Esophagus squamous epithelium (tissue), 5 donors: ENCODE measurements at places on chromosomes 13 and 19. TPM values are rescaled to one million over a fixed set of nuclear protein-coding genes. Genes with fewer than 3 reads are reported as not detected.

DNA sequence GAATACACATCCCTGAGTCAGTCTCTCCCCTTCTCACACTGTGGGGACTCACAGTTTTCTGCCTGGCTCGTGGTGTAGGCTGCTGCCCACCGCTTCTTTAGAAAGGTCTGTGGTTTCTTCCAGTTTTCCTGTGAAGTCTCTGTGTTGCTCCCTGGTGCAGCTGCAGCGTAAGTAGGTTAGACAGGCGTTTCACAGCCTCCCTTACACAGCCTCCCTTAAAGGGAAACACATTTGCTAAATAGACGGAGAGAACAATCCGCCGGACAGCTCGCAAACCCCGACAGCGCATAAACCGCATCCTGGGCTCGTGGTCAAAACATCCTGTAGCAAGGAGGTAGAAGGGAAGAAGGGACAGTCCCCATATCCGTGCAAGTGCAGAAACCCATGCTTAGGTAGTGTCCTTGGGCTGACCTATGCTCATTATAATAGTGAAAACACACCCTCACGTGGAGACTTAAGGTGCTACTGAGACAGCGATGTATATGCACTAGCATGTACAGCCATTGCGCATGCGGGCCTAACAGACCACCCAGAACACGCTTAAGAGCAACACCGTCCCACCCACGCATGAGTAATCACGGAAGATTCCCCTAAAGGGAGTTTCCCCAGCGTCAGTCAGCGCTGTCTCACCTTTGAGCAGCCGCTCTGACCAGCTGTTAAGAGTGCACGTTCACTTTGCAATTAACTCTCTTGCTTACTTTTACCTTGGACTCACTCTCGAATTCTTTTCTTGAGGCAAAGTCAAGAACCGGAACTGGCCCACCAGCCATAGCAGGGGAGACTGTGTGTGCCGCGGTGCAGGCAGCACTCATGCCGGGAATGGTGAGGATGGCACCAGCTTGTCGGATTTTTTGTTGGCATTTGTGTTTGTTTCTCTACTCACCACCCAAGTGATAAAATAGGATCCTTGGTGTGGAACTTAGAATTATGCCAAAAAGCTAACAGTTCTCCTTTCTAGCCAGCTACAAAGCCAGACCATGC is 16.6 kb downstream of the SIGLEC8 start:
- no peak for DNase-seq
- peaks cover 2% of the 10 kb centered on the region for H3K4me1 ChIP-seq
- no peaks in the 10 kb centered on the region for H3K36me3 ChIP-seq
- no peak overlapping the region for H3K27ac ChIP-seq

- H3K4me3 ChIP-seq: no peak overlapping the region
- DNase-seq: no peak
- no peaks in the 10 kb centered on the region for H3K4me1 ChIP-seq
Observed at GRCh38 chr19:31817971-31818797, 468.9 kb upstream of the TSHZ3 start.

DNA sequence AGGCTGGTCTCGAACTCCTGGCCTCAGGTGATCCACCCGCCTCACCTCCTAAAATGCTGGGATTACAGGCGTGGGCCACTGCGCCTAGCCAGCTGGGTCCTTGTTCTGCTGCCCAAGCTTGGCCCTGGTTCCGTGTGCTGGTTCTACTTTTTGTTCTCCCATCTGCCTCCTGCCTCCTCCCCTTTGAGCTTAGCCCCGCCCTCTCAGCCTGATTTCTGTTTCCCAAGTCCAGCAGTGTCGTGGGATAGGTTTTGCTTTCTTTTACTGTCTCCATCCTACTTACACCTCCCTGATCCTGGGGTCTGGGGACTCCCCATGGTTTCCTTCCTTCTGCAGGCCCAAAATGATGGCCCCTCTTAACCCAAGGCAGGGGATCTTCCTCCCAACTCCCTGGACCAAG is 2.4 kb downstream of the BLOC1S3 start:
- no peak for DNase-seq
- H3K27ac ChIP-seq: no peak overlapping the region
- H3K36me3 ChIP-seq: peaks cover 17% of the 10 kb centered on the region
- H3K4me1 ChIP-seq: peaks cover 26% of the 10 kb centered on the region

DNA sequence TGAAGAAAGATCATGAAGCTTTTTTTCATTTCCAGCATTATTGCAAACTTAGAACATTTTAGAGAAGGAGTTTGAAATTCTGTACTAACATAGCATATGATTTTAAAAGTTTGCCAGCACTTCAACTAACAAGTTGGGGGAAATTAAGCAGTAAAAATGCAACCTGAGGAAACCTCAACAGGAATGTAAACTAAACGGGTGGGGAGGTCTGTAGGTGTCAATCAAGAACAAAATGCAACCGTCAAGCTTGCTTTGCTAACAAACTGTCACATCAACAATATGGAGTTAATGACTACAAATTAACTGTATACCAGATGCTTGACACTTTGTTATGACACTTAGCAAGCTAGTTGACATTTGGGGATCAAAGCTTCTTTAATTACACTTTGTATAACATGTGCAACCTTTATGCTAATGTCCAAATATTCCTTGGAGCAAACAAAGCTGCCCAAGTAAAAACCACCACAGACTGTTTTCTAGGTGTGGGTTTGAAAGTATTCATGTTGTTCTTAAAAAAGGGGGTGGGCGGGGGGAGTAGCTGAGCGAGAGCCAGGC is 52.1 kb downstream of the DACH1 start:
- H3K27me3 ChIP-seq: no peaks in the 10 kb centered on the region
- H3K27ac ChIP-seq: no peak overlapping the region
- H3K4me3 ChIP-seq: no peak overlapping the region
- H3K4me1 ChIP-seq: no peaks in the 10 kb centered on the region
- no peaks in the 10 kb centered on the region for H3K36me3 ChIP-seq

The PRODH2 gene
- total RNA-seq: not detected

DNA sequence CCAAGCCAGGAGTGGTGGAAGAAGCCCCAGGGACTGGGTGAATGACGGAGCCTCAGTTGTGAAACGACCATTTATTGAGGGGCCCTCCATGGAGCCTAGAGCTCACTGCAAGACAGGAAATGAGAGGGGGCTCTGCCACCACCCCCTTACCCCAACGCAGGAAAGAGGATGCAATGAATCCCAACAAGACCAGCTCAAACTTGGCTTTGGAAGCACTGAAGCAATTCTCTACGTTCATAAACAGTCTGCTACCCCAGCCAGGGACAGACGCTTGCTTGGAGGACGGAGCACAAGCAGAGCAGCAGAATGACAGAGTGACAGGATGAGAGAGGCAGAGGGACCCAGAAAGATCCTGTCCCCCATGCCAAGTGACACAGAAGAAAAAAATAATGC is 1.0 kb downstream of the PRKACA start:
- no peaks in the 10 kb centered on the region for H3K36me3 ChIP-seq
- H3K27ac ChIP-seq: peak overlapping the region; percentile 77
- no peak for DNase-seq
- peaks cover 35% of the 10 kb centered on the region for H3K4me1 ChIP-seq
